ENCODE measurements at places on chromosomes 6 and 20.

DNA sequence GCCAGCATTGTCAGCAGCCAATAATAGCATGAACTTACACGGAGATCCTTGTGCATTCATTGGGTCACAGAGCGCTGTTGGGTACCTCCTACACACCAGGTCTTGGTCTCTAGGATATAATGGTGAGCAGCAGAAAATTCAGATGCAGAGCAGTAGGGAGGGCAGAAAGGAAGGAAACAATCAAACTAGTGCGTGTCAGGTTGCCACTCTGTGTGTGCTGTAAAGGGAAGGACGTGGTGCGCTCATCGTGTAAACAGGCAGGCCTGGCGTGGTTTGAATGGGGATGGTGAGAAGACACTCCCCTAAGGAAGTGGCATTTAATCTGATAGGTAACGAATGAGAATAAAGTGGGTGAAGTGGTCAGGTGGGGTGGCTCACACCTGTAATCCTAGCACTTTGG lies 336.4 kb downstream of the CDH26 start:
- no peak for DNase-seq

- no peak for DNase-seq
These were observed 33.9 kb upstream of the SGK1 start for GRCh38 chr6:134351615-134352474.

GRCh38 chr6:158026901-158027589 lies 45.4 kb downstream of the SYNJ2 start:
- no peak for DNase-seq

- no peak for DNase-seq
These were observed 37.2 kb downstream of the TRMT6 start for GRCh38 chr20:5913166-5913565.

DNA sequence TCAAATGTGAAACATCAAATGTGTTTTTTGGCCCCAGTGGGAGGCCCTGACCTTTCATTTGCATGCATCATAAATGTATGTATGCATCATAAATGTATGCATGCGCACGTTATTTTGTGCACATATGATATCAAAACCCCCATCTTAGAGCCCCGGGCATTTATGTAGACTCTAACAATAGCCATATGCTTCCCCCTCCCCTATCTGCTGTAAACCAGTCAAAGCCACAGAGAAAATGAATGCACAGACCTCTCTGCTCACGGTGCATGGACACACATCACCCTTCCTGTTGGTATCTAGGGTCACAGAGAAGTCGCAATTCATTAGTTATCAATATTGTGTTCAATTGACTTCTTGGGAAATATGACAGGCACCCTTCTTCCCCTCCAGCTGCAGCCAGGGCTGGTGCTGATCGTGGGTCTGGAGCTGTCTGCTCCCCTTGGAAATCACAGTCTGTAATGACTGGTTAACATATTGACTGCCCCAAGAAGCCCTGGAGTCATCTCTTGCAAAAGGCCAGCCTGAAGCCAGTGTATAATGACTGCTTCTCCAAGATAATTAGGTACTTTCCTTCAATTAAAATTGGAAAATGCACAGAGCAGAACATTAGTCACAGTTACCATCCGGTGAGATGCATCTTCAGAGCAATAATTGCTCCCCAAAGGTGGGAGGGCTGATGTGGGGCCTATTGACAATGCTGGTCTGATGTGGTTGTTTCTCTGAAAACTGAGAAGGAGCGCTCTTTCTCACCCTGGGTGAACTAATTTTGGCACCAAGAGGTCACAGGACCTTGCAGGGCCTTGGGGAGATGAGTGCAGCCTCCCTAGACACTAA lies 532.2 kb downstream of the CDH26 start:
- no peak for DNase-seq

GRCh38 chr6:41066867-41067304 lies 5.3 kb downstream of the OARD1 start:
- DNase-seq, result peak; percentile 61

DNA sequence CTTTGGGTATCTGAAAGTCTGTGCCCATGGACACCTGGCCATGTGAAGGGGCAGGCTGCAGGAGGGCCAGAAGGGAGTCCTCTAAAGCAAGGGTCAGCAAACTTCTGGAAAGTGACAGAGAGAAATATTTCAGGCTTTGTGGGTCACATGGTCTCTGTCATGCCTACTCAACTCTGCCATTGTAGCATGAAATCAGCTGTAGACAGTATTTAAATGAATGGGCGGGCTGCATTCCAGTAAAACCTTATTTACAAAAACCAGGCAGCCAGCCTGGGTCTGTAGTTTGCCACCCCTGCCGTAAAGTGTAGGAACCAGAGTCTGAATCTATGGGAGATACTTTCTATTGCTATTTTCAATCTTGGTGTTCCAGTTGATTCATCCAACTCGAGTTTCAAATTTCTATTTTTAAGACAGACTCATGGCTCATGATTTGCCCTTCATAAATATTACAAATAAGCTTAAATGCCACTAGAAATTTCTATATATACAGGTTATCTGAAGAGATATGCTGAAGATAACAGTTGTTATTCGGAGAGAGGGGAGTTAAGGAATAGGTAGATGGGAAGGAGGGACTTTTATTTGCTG lies 19.0 kb upstream of the ADGRF4 start:
- no peak for DNase-seq

- no peak for DNase-seq
These were observed 34.9 kb upstream of the AKIRIN2 start for GRCh38 chr6:87736809-87737540.

GRCh38 chr20:3800256-3800877 lies 4.3 kb downstream of the CDC25B start:
- no peak for DNase-seq

DNA sequence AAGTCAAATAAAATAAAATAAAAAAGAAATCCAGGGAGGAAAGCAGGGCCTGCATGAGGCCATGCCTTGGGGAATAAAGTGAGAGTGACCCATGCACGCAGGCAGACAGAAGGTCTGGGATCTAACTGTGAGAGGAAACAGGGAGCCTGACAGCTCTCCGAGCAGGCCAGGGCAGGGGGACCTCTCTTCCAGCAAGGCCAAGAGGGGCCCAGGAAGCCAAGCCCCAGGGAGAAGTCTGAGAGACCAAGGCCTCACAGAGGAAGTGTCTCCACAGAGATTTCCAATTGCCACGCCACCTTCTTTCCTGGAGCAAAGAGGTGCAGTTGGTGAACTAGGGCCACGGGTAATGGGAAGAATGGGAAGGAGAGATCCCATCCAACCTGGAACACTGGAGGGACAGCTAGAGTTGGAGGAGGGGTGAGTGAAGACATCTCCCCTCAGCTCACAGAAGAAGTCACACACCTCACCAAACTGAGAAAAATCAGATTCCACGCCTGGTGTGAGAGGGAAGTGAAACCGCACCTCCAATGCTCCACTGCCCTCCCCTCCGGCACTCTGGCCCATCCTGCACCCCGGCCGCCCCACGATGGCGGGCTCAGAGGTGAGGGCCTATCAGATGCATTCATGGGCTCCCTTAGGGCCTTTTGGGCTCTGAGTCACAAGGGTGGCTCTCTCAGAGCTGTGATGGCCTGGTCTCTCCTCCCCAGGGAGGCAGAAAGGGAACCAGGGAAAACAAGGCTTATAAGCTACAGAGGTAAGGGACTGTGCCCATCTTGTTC lies 25.1 kb upstream of the TAF8 start:
- DNase-seq, result no peak

DNA sequence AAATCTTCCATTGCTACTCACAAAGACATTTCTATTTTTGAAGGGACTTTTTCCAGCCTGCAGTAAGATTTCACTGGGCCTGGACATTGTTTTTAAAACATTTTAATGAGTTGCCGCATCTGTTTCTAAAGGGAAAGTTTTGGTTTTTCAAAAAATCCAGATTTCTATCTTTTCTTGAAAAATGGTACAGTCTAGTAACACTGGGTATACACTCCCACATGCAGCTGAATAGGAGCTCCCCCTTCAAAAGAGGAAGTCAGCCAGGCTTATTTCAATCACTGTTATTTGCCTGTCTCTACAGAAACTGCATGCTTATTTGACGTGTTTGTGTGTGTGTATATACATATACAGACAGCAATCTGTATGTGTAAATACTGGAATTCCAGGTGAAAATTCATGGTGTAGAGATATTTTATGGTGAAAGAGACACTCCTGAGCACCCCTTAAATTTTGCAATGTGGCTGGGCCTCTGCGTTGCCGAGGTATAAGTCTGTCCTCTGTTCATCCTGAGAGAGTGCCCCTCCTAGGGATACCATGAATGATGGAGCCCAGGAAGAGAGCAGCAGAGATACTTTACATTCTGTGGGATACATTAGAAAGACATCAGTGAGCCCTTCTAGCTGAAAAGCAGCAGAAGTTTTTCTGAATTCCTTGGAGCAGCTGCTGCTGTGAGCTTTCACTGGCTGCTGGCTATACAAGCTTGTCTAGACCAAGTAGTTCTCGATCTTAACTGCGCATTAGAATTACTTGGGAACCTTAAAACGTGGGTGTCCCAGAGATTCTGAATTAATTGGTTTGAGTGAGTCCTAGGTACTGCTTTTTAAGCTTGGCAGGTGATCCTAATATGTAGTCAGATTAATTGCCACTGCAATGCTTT lies 12.0 kb upstream of the ABRACL start:
- no peak for DNase-seq

- DNase-seq, result no peak
These were observed at the start of gene PLAGL1 for GRCh38 chr6:144008120-144008811. TSS of gene PLAGL1 (minus strand) at chr6:144008259. CDS start at chr6:143948136, 60,123 bp downstream.

- DNase-seq, result no peak
These were observed 139.4 kb upstream of the GLP1R start for GRCh38 chr6:38909015-38909730.

DNA sequence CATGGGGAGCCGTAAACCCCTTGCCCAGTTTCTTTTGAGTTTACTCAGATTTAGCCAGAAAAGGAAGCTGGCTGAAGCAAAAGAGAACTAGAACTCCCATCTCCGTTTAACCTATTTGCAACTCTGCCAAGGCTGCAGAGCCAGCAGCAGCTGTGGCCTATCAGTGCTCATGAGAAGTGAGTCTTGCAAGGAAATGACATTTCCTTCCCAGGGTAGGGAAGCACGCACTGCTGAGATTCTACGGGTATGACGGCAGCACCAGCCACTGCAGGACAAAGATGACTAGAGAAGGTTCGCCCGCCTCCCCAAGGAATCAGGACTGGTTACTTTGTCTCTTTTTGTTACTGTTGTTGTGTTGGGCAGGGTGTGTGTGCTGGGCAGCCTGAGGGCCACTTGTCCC lies 47.6 kb downstream of the PPP1R3G start:
- no peak for DNase-seq

GRCh38 chr20:44955270-44955669 lies 4.9 kb downstream of the TOMM34 start:
- no peak for DNase-seq

DNA sequence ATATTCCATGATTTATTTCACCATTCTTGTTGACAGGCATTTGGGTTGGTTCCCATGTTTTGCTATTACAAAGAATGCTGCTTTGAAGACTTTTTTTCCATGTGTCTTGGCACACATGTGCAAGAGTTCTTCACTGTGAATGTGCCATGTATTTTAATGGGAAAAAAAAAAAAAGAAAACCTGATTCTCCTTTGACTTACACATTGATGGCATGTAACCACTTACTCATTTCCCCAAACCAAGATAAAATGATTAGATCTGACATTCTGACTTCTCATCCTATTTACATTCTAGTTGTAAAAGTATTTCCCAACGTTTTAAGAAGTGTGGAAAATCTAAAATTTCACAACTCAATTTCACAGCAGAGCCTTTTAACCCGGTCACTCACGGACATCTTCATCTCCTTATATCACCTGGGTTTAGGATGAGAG lies 4.4 kb downstream of the CAP2 start:
- no peak for DNase-seq

DNA sequence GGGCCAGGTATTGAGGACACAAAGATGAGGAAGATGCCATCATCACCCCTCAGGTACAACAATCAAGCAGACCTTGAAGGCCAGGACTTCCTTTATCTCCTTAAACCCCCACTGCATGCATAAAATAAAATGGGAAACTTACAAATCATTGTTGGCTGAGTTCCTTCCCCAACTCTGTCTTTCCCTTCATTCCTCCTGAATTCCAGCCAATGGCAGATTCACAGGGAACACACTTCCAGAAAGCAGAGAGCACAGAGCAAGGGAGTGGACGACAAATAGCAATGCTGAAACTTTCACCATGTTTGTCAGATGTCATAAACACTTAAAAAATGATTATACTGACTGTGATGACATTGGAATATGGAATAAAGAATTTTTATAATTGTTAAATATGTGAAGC lies 37.3 kb upstream of the NXT1 start:
- DNase-seq, result no peak

DNA sequence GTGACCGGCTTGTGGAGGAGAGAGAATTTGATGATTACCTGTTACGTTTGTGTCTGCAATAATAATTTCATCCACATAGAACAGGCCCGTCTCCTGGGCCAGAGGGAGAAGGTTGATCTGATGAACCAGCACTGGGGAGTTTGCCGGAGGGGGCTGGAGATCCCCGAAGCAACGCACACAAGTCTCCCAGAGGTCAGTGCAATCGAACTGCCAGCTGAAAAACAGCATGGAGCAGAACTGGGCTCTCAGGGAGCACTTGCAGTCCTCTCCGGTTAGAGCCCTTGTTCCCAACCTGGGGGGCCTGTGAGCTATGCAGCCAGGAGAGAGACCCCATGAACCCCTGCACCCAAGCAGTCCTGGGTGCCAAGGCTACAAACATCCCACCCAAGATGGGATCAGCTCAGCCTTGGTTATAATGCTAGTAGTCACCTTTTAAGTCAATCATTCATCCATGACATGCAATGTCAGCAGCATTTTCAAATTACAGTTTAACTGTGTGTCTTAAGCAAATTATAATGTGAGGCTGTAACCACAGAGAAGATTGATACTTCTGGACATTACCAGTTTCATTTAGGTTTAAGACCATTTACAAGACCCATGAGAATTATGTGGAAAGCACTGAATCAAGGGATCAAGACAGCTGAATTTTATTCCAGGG lies 34.2 kb downstream of the PKHD1 start:
- no peak for DNase-seq

- DNase-seq, result no peak
These were observed 36.5 kb downstream of the RARS2 start for GRCh38 chr6:87553159-87553765.

GRCh38 chr6:36839749-36840431 lies 646 bp upstream of the CPNE5 start:
- DNase-seq, result peak; percentile 17

GRCh38 chr6:88702956-88703556 lies 260.4 kb downstream of the RNGTT start:
- DNase-seq, result no peak

- DNase-seq, result no peak
These were observed 28.6 kb downstream of the MAPK14 start for GRCh38 chr6:36056178-36056577.

GRCh38 chr6:4970739-4971395 lies 33.0 kb downstream of the RPP40 start:
- DNase-seq, result no peak

DNA sequence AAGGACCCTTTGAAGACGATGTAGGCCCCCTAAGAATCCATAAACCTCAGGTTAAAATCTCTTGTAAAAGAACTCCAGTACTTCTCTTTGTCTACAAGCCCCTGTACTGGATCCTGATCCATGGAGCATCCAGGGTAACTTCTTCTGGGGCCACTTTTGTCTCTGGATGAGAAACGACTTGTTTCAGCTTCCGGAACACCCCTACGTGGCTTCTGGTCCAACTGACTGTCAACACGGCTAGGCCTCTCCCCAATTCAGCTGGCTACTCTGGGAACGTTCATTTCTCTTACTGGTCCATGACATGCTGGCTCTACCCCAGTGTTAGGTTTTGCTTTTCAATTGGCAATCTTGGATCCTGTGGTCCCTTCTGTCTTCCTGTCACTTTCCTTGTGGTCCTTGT lies 198.0 kb downstream of the BACH2 start:
- DNase-seq, result no peak

GRCh38 chr6:149483334-149483725 lies 1.5 kb downstream of the ZC3H12D start:
- DNase-seq, result no peak

- DNase-seq, result no peak
These were observed 42.1 kb upstream of the HLA-E start for GRCh38 chr6:30447237-30447636.
